ENCODE measurements at places on chromosomes 1 and 21.

GRCh38 chr1:78472851-78473496 is 17.8 kb upstream of the PTGFR start:
- no peak for DNase-seq

- DNase-seq: no peak
Observed at GRCh38 chr1:233638513-233638912, 24.6 kb downstream of the KCNK1 start.

GRCh38 chr1:40861224-40862003 is 749 bp downstream of the CITED4 start:
- DNase-seq: no peak

- no peak for DNase-seq
Observed at GRCh38 chr1:87121711-87122163, 206.9 kb upstream of the LMO4 start.

- DNase-seq: peak; percentile 24
Observed at GRCh38 chr1:31182352-31182751, 57.3 kb downstream of the NKAIN1 start.

DNA sequence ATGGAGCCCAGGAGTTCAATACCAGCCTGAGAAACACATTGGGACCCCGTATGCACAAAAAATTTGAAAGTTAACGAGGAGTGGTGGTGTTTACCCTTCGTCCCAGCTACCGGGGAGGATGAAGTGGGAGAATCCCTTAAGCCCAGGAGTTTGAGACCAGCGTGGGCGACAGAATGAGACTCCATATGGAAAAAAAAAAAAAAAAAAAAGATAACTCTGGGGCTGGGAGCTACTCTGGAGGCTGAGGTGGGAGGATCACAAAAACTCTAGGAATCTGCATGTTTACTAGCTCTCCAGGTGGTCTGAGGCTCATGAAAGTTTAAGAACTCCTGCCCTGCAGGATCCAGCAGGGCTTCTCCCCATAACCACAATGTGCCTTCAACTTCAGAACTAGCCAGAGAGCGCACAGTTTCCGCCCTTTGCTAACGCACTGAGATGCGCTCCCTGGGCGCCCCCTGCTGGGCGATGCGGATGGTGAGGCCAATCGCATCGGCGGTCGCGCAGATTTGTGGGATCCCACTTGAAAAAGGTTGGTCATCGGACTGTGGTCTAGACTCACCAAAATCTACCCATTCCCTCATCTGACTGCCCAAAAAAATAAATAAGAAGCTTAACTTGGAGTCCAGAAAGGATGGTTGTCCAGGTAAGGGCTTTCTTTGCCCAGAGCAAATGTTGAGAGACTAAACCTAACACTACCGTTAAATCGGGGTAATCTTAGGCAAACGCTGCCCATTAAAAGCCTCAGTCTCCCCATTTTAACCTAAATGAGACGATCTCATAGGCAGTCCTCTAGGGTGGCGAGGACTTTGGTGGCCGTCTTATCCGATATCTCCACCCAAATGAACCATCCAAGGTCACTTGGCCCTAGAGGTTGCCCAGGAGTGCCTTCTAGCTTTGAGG is 8.8 kb downstream of the ZNF683 start:
- DNase-seq: peak; percentile 73

GRCh38 chr1:19284881-19285280 is 3.7 kb downstream of the AKR7A3 start:
- DNase-seq: no peak
